ENCODE measurements at places on chromosomes 7 and 10. TPM values are rescaled to one million over a fixed set of nuclear protein-coding genes. Genes with fewer than 3 reads are reported as not detected.

GPRIN2 gene
- not detected for total RNA-seq

AKR1C2 gene
- 8.5 TPM for total RNA-seq

CLDN15 gene
- 3.3 TPM for total RNA-seq

CALML3 gene
- total RNA-seq = not detected

IKZF1 gene
- total RNA-seq = not detected

GATA3 gene
- 0.29 TPM for total RNA-seq

KCNIP2 gene
- total RNA-seq = 0.96 TPM

UBTD1 gene
- total RNA-seq = 84.6 TPM

PDE1C gene
- total RNA-seq = 1.8 TPM

SSC4D gene
- 0.38 TPM for total RNA-seq

TBC1D12 gene
- total RNA-seq = 10.5 TPM

CPN1 gene
- not detected for total RNA-seq

NRP1 gene
- total RNA-seq = 219 TPM

KCND2 gene
- total RNA-seq = 0.29 TPM

TCERG1L gene
- not detected for total RNA-seq

HK1 gene
- total RNA-seq = 86.6 TPM

GIMAP7 gene
- total RNA-seq = 31.6 TPM

NPFFR1 gene
- not detected for total RNA-seq

TMEM178B gene
- total RNA-seq = not detected

EPHB4 gene
- total RNA-seq = 468 TPM

DPY19L1 gene
- 54.2 TPM for total RNA-seq

TBRG4 gene
- 61.4 TPM for total RNA-seq

RNF32 gene
- total RNA-seq = not detected

CLIP2 gene
- total RNA-seq = 32.4 TPM

CYTH3 gene
- 20.9 TPM for total RNA-seq

KNDC1 gene
- total RNA-seq = not detected

RP9 gene
- total RNA-seq = 14.4 TPM

FEZF1 gene
- total RNA-seq = not detected

MOGAT3 gene
- not detected for total RNA-seq

JCAD gene
- total RNA-seq = 61.6 TPM

HGF gene
- 2.3 TPM for total RNA-seq

OR2A7 gene
- not detected for total RNA-seq

UPK3B gene
- total RNA-seq = not detected

TMEM248 gene
- 167 TPM for total RNA-seq

CPA1 gene
- total RNA-seq = not detected

ENTPD1 gene
- total RNA-seq = 40.5 TPM

TUBB8 gene
- total RNA-seq = not detected

MUC3A gene
- under 0.01 TPM for total RNA-seq

CARD11 gene
- total RNA-seq = 3.5 TPM

AKR1C4 gene
- not detected for total RNA-seq

FAM221A gene
- 2.6 TPM for total RNA-seq

AUTS2 gene
- 1.6 TPM for total RNA-seq

ARMH3 gene
- 7.3 TPM for total RNA-seq

ZP3 gene
- 4.2 TPM for total RNA-seq

CALHM2 gene
- 19.9 TPM for total RNA-seq

BLNK gene
- not detected for total RNA-seq
